ACHN (cell line): ENCODE measurements at places on chromosomes 2 and 18.
A peak's percentile ranks its signal among the peaks of the same experiment; 100 is the strongest.

DNA sequence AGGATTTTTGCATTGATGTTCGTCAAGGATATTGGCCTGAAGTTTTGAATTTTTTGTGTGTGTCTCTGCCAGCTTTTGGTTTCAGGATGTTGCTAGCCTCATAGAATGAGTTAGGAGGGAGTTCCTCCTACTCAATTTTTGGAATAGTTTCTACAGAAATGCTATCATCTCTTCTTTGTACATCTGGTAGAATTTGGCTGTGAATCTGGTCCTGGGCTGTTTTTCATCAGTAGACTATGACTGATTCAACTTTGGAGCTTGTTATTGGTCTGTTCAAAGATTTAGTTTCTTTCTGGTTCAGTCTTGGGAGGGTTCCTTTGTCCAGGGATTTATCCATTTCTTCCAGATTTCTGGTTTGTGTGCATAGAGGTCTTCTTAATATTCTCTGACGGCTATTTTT lies 166.7 kb downstream of the ST6GAL2 start:
- no peak for DNase-seq

GRCh38 chr2:7167801-7168411 lies 250.7 kb downstream of the RNF144A start:
- DNase-seq, result no peak

DNA sequence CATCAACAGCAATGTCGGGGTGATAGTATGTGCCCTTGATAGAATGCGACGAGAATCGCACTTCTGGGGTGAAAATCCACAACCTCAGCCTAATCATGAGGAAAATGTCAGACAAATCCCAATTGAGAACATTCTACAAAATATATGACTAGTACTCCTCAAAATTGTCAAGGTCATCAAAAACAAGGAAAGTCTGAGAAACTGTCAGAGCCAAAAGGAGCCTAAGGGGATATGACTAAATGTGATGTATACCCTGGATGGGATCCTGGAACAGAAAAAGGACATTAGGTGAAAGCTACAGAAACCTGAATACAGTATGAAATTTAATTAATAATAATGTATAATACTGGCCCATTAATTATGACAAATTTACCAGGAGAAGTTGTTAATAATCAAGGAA lies 7.6 kb upstream of the CACNB4 start:
- DNase-seq, result no peak

DNA sequence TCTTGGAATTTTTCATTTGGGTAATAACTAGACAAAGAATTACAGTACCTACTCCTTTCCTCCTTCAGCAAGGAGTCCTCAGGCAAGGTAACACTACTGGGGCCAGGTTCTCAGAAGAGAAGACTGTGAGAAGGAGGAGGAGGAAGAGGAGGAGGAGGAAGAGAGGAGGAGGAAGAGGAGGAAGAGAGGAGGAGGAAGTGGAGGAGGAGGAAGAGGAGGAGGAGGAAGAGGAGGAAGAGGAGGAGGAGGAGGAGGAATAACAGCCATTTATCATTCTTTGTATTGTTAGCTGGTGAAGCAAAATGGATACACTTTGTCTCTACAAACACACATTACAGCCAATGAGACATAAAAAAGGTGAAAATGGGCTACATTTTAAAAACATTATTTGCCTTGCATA lies 32.9 kb upstream of the SLC25A52 start:
- no peak for DNase-seq

DNA sequence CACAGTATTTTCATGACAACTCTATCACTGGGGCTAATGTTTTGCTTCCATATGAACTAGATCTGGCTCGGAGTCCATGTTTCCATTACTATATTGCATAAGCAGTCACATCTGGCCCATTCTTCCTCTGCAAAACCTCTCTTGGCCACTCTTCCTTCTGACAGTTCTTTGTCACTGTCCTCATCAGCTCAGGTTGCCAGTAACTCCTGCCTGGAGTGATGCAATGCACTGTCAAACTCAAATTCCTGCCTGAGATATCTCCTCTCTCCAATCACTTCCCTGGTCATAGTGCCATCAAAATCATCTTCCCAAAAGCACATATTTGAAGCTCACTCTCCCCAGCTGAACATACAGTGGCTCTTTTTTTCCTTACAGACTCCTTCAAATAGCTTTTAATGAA lies 66.1 kb downstream of the COLEC12 start:
- DNase-seq, result no peak

- DNase-seq, result peak; percentile 78
These were observed 65.9 kb upstream of the STPG4 start for GRCh38 chr2:47221039-47221438.
